ENCODE measurements at places on chromosomes 7 and 10.

DNA sequence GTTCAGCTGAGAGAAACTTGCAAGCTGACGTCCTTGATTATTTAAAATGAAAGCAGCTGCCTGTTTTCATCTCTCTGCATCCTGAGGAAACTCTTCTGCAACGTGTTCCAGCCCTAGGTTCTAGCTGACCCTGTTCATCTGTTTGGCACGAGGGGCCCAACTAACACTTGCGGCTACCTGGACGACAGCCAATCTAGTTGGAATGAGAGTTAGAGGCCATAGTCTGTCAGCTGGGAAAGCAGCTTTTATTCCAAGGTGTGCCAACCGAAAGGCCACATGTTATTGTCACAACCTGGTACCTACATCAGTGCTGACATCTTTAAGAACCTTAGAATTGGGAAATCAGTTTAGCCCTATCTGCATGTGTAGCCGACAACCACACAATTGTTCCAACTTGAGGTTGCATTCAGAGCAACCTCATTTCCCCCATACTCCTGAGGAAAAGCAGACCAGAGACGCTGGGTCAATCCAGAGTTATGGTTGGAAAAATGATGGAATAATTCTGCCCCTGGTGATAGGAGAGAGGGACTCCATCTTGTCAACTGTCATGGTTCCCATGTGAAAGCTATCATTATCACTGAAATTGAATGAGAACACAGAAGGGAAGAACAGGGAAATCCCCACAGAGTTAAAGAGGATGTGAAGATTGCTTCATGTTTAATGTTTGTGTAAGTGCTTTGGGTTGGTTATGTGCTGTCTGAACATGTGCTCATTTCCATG is 121.6 kb downstream of the EGFR start:
- DNase-seq = no peak
- H3K27ac ChIP-seq = no peak overlapping the region
- no peak overlapping the region for H3K4me3 ChIP-seq
- H3K4me1 ChIP-seq = no peaks in the 10 kb centered on the region
- peaks cover 20% of the 10 kb centered on the region for H3K27me3 ChIP-seq

- peak; percentile 11 for DNase-seq
- H3K4me1 ChIP-seq = peaks cover 1% of the 10 kb centered on the region
- no peaks in the 10 kb centered on the region for H3K36me3 ChIP-seq
- no peak overlapping the region for H3K27ac ChIP-seq
- peaks cover 12% of the 10 kb centered on the region for H3K27me3 ChIP-seq
- no peak overlapping the region for H3K4me3 ChIP-seq
These were observed 417.7 kb upstream of the CELF2 start for GRCh38 chr10:10600004-10600403.

- H3K36me3 ChIP-seq = no peaks in the 10 kb centered on the region
- no peak overlapping the region for H3K27ac ChIP-seq
- H3K4me1 ChIP-seq = peaks cover 10% of the 10 kb centered on the region
- no peak for DNase-seq
- no peak overlapping the region for H3K4me3 ChIP-seq
- no peaks in the 10 kb centered on the region for H3K27me3 ChIP-seq
These were observed 7.7 kb downstream of the PRTFDC1 start for GRCh38 chr10:24944512-24945255.

DNA sequence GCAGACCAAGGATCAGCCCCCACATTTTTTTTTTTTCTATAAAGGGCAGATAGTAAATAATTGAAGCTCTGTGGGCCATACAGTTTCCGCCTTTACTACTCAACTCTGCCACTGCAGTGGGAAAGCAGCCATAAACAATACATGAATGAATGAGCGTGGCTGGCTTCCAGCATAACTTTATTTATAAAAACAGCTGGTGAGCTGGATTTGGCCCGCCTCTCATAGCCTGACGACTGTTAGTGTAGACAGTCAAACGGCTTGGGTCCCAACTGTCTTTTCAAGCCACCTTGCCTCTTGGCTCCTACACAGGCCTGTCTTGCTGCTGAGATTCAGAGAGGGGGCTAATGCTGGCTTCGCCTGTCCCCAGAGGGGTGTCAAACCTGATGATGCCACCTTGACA is 169.8 kb upstream of the GPR26 start:
- no peak overlapping the region for H3K27ac ChIP-seq
- H3K4me1 ChIP-seq = no peaks in the 10 kb centered on the region
- DNase-seq = no peak
- H3K27me3 ChIP-seq = peaks cover 15% of the 10 kb centered on the region

GRCh38 chr7:2641406-2642393 is 9.9 kb downstream of the TTYH3 start:
- DNase-seq = no peak
- H3K4me1 ChIP-seq = peaks cover 13% of the 10 kb centered on the region
- H3K27me3 ChIP-seq = no peaks in the 10 kb centered on the region
- no peak overlapping the region for H3K4me3 ChIP-seq
- H3K27ac ChIP-seq = no peak overlapping the region

GRCh38 chr7:30788640-30789333 is 17.6 kb downstream of the MINDY4 start:
- peaks cover 3% of the 10 kb centered on the region for H3K36me3 ChIP-seq
- H3K4me1 ChIP-seq = no peaks in the 10 kb centered on the region
- DNase-seq = no peak
- no peak overlapping the region for H3K4me3 ChIP-seq
- H3K27me3 ChIP-seq = no peaks in the 10 kb centered on the region

- no peaks in the 10 kb centered on the region for H3K4me1 ChIP-seq
- no peaks in the 10 kb centered on the region for H3K36me3 ChIP-seq
- no peak overlapping the region for H3K4me3 ChIP-seq
- no peaks in the 10 kb centered on the region for H3K27me3 ChIP-seq
These were observed 89.8 kb downstream of the ZMIZ1 start for GRCh38 chr10:79158402-79159097.

DNA sequence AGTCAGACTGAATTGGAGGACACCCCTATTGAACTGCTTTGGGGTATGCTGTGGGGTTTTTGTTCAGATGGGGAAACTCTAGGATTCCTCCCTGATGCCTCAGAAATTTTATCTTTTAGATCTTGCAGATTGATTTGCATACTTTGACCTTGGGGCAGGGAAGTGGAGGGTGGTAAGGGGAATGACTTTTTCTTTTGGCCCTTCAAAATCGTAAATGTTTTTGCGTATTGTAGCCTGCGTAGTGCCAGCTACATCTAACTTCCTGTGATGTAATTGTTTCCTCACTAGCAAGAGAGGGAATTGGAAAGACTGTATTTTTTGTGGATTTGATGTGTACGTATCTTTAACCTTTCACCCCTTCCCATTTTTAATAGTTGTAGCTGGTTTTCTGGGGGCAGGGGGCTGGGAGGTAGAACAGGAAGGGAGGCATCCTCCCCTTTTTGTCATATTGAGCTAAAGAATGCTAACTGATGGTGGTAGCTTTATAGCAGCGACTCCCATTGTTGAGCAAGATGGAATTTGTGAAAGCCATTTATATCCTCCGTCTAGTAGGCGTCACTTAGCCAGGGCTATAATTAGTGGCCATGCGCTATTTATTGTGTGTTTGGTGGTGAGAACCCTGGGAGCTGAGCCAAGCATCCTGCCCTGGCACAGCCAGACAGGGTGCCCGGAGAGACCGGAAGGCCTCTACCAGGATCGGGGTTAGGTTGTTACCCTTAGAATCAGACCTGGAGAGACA is 11.3 kb downstream of the DUSP5 start:
- no peak for DNase-seq
- H3K36me3 ChIP-seq = peaks cover 94% of the 10 kb centered on the region
- no peak overlapping the region for H3K27ac ChIP-seq

- peaks cover 20% of the 10 kb centered on the region for H3K27me3 ChIP-seq
- no peak overlapping the region for H3K27ac ChIP-seq
These were observed 51.0 kb downstream of the ZNF777 start for GRCh38 chr7:149409895-149410294.

DNA sequence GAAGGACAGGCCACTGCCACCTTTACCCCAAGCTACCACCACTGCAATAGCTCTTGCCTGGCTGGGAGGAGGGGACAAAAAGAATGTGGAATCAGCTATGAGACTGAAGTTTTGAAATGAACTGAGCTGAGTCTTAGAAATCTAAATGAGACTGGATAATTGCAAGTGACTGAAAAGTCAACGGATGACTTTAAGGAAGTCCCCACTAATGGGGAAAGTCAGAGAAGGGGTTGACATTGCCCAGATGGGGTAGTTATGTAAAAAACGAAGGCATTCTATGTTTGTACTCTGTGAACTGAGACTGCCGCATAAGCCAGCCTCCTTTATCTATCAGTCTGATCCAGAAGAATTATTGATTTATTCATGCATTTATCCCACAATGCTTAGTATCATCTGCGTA is 67.2 kb downstream of the RBM20 start:
- no peak overlapping the region for H3K27ac ChIP-seq
- DNase-seq = no peak

DNA sequence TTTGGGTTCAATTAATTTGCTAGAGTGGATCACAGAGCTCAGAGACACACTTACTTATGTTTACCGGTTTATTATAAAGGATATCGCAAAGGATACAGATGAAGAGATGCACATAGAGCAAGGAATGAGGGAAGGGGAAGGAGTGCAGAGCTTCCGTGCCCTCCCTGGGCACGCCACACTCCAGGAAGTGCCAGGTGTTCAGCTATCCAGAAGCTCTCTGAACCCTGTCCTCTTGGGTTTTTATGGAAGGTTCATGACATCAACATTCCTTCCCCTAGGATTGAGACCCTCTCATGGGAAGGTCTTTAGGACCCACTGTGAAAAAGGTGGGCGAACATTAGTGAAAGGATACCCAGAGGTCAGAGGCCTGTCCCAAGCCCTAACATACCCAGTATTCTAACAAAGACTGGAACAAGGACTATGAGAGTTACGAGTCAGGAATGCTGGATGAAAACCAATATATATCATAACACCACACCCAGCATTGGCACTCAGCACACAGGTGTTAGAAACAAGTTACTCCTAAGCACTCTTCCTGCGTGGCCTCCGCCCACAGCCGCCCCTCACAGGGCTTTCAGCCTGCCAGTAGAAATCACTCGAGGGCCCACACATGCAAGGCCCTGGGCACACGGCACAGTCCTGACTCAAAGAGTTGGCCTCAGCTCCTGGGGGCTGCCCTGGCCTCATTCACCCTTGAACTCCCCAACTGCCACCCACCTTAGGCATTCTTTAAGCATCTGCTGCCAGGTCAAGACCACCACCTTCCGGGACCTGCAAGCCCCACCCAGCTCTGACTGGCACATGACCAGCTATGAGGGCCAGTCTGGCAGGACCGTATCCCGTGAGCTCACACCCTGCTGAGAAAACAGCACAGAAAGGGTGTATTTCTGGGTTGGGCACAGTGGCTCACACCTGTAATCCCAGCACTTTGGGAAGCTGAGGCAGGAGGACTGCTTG is 5.6 kb upstream of the AIFM2 start:
- no peak overlapping the region for H3K27ac ChIP-seq
- no peak overlapping the region for H3K4me3 ChIP-seq

DNA sequence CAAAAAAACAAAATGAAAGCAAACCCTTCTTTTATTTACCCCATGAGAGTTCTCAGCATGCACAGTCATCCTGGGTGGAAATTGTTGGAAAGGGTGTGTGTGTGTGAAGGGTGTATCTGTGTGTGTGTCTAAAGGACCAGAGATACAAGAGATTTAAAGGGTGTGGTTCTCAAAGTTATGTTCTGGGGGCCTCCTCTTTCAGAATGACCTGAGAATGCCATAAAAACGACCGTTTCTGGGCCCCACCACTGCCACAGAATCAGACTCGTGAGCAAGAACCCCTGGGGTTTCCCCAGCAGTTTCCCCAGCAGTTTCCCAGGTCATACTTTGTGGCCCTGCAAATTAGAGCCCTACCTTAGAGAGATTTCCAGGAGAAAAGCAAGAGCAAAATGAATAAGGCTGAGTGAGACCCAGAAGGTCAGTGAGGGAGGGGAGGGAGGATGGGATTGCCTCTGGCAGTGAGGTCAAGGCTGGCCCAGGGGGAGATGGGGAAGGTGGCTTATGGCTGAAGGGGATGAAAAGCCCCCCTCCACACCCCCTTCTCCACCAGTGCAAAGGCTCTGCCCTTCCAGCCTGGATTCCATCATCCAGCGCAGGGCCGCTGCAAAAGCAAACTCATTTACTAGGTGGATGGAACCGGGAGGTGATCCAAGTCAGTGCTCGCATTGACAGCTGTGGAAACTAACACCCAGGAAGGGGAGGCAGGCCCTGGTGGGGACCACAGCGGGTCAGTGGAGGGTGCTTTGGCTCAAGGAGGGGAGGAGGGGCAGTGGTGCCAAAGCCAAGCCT is 10.2 kb downstream of the PYROXD2 start:
- H3K4me3 ChIP-seq = peak overlapping the region; percentile 30
- H3K36me3 ChIP-seq = peaks cover 6% of the 10 kb centered on the region
- no peaks in the 10 kb centered on the region for H3K27me3 ChIP-seq

- DNase-seq = no peak
- peaks cover 31% of the 10 kb centered on the region for H3K4me1 ChIP-seq
- H3K27ac ChIP-seq = no peak overlapping the region
- H3K4me3 ChIP-seq = no peak overlapping the region
These were observed 31.5 kb upstream of the SLIT1 start for GRCh38 chr10:97217299-97217698.

GRCh38 chr7:66679633-66680244 is 51.1 kb downstream of the KCTD7 start:
- H3K27ac ChIP-seq = peak overlapping the region; percentile 59
- peaks cover 28% of the 10 kb centered on the region for H3K4me1 ChIP-seq
- peaks cover 1% of the 10 kb centered on the region for H3K36me3 ChIP-seq
- no peak overlapping the region for H3K4me3 ChIP-seq
- DNase-seq = no peak
- H3K27me3 ChIP-seq = no peaks in the 10 kb centered on the region

DNA sequence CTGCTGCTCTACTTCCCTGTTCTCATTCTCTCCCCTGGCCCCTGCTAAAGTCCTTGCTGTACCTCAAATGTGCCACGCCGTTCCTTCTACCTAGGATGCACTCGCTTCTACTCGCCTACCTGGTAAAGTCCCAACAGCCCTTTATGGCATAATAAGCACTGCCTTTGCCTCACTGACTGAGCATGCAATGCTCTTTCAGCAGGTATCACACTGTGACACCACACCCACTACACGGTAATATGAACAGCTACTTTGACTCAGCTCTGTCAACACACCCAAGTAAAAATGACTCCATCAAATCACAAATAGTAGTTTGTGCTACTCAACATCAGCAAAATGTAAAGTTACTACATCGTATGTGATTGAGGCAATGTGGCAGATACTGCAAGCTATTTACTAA is 37.6 kb downstream of the FAM204A start:
- no peaks in the 10 kb centered on the region for H3K4me1 ChIP-seq
- H3K36me3 ChIP-seq = peaks cover 20% of the 10 kb centered on the region
- no peak for DNase-seq
- no peaks in the 10 kb centered on the region for H3K27me3 ChIP-seq
- H3K4me3 ChIP-seq = no peak overlapping the region
- no peak overlapping the region for H3K27ac ChIP-seq

- no peaks in the 10 kb centered on the region for H3K4me1 ChIP-seq
- H3K27ac ChIP-seq = no peak overlapping the region
- peak; percentile 9 for DNase-seq
- H3K4me3 ChIP-seq = no peak overlapping the region
- H3K27me3 ChIP-seq = peaks cover 2% of the 10 kb centered on the region
- H3K36me3 ChIP-seq = no peaks in the 10 kb centered on the region
These were observed 386.2 kb downstream of the KCNMA1 start for GRCh38 chr10:77251297-77252013.

Data from activated naive CD4-positive, alpha-beta T cell treated with anti-CD3 and anti-CD28 coated beads for 36 hours (primary cell).